ENCODE measurements at places on chromosomes 3 and 15. TPM values are rescaled to one million over a fixed set of nuclear protein-coding genes. Genes with fewer than 3 reads are reported as not detected.

The CP gene
- 0.95 TPM for total RNA-seq

The IL17RB gene
- total RNA-seq = not detected

- DNase-seq = no peak
These were observed 17.0 kb downstream of the DTWD1 start for GRCh38 chr15:49637857-49638256.

The CLDN16 gene
- total RNA-seq = not detected

The DNAH12 gene
- 0.31 TPM for total RNA-seq

- no peak for DNase-seq
These were observed 129.0 kb downstream of the SEMA6D start for GRCh38 chr15:47846128-47846868.

The CPN2 gene
- total RNA-seq = not detected

DNA sequence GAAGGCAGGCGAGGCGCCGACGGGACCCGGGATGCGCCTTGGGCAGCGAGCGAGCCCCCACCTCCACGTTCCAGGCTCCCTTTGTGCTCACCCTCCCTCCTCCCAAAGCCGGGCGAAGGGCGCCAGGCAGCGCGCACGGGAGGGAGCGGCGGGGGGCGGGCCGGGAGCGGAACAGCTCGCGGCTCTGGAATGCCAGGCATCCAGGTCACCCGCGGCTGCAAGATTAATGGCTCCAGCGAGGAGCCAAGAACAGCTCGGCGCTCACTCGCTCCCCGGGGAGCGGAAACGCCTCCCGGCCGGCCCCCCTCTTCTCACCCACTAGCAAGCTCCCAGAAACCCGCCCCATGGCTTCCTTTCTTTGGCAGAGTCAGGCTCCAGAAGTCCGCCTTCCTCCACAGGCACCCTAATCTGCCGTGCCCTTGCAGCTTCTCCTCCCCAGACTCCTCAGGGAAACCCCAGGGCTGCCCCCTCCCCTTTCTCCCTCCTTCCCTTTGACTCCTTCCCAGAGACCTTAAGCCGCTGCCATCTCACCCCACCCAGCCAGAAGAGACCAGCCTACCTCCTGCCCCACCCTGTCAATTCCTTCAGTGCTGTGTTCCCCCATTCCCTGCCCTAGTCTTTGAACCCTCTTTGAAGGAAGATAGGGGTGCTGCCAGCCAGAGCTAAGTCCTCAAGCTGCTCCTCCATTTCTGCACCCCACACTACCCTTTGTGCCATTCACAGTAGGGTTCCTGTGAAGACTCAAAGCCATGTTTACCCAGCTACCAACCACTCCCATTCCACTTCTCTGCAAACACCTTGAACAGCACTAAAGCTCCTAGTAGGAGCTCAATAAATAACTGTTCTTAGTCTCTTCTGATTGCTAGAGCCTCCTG, 9.9 kb downstream of the AMOTL2 start:
- DNase-seq = peak; percentile 53

GRCh38 chr3:194736277-194736895, 50.7 kb downstream of the FAM43A start:
- no peak for DNase-seq

DNA sequence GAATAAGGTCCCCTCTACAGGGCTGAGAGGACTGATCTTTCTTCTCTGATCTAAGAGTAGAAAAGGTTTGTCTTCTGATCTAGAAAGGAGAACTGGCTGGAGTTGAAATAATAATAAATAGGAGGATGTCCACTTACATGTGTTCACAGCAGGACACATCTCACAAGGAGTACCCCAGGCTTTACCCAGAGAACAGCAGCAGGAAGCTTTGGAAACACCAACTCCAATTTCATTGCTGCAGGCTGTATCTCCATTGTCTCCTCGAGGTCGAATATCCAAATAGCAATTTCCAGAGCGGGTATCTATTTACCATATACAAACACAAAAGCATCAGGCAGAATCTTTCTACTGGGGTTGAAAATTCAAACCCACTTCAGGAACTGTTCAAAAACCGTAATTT, 136.6 kb downstream of the DUT start:
- no peak for DNase-seq

GRCh38 chr3:180229113-180229512, 192.4 kb upstream of the PEX5L start:
- no peak for DNase-seq

The LZTFL1 gene
- 14.7 TPM for total RNA-seq

GRCh38 chr15:58452775-58453174, 21.0 kb downstream of the LIPC start:
- DNase-seq = no peak

- no peak for DNase-seq
These were observed 161.6 kb downstream of the ADAMTSL3 start for GRCh38 chr15:83815506-83815905.

GRCh38 chr3:183274609-183275008, 21.6 kb downstream of the B3GNT5 start:
- DNase-seq = no peak

The ROPN1 gene
- total RNA-seq = not detected

GRCh38 chr3:10160346-10160745, 4.4 kb upstream of the IRAK2 start:
- no peak for DNase-seq
